Mammary epithelial cell (primary cell): ENCODE measurements at places on chromosomes 5 and 9.

GRCh38 chr9:134627417-134628353 lies 13.9 kb upstream of the COL5A1 start:
- no peak for DNase-seq

DNA sequence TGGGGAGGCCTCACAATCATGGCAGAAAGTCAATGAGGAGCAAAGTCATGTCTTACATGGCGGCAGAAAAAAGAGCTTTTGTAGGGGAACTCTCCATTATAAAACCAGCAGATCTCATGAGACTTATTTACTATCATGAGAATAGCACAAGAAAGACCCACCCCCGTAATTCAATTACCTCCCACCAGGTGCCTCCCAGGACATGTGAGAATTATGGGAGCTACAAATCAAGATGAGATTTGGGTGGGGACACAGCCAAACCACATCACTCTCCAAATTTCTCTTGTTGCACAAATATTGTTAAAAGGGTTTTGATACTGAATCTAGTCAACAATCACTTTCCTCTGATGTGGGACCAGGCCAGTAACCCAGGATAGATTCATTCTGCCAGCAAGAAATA lies 1176.1 kb downstream of the CDH9 start:
- no peak for DNase-seq

GRCh38 chr5:127011961-127012644 lies 18.3 kb downstream of the MARCHF3 start:
- DNase-seq, result no peak

DNA sequence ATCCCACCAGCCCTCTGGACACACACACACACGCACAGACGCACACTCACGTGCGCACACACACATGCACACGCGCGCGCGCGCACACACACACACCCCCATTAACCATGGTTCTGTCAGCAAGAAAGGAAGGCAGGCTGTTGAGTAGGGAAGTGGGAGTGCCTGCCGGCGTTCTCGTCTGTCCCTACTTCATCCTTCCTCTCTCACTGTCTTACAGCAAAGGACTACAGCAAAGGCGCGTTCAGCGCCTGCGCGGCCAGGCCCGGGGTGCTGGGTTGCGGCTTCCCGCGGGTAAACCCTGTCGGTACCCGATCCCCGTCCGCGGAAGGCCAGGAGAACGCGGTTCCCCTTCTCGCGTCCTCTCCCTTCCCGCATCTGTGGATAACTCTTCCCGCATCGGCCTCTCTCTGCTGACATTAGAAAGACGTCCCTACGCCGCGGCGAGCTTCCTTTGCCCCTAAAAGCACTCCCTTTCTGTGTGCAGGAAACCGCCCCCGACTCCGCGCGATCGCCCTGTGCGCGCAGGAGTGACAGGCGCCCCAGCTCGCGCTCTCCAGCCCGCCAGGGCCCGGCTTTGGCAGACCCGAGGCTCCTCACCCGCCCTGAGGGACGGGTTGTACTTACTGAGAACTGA lies 219.2 kb downstream of the AGTPBP1 start:
- peak; percentile 31 for DNase-seq

DNA sequence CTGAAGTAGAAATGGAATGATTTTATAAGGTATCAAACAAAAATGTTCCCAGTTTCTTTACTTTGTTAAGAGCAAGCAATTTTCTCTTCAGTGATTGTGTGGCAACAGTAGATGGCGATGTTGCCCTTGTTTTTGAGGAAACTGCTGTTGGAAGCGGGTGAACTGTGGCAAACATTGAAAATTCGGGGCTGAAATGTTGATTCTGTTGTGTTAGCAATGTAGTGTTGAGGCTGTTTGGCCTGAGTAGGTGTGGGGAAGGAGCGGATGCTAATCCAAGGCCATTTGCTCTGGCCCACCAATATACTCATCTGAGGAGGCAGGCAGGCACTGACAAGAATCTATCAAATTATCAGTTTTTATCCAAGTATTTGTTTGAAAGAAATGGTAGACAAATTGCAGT lies 129.8 kb downstream of the SLC12A2 start:
- peak; percentile 46 for DNase-seq

- DNase-seq, result no peak
Measured at GRCh38 chr9:82679472-82679871, 383.5 kb downstream of the RASEF start.

DNA sequence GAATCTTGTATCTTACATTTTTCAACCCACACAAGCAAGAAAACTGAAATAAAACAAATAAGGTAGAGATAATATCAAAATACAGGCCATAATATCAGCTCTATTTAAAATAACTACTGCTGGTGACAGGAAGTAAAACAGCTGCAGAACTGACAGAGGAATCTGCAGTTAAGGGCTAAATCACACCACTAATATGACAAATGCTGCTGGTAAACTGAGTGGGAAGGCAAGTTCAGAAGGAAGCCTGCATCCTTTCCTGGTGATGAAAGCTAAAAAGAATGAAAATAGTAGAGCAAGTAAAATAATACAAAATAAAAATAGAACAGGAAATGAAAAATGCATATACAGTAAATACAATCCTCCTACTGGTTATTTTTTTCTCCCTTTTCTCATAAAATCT lies 1293.7 kb upstream of the C9orf72 start:
- no peak for DNase-seq

DNA sequence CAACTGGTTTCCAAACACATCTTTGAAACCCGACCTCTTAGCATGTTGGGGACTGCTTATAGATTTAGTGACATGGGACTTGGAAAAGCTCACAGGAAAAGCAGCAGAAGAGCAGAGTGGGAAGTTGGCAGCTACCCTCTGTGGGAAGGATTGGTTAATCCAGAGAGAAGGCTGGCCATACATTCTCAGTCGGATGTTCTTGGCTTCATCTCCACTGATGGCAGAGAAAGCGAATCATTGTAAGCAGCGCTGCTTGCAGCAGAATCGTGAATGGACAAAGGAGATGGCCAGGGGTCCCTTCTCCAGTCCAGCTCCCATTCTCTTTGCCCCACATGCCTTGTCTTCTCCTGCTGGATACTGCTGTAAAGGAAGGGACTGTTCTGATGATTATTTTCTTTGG lies 62.7 kb downstream of the MEGF10 start:
- DNase-seq, result no peak

DNA sequence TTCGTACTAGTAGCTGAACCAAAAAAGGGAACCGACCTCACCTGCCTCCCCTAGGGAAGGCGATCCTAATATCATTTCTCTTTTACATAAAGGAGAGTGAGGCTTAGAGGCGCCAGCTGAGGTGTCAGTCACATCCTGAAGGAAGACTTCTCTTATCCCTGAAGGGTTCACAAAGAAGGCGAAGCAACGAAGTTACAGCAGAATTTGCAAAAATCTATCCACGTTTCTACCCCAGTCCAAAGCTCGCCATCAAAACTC lies 598 bp upstream of the KIAA1191 start:
- no peak for DNase-seq

GRCh38 chr5:87777877-87778276 lies 365.1 kb upstream of the CCNH start:
- peak; percentile 19 for DNase-seq

- no peak for DNase-seq
Measured at GRCh38 chr5:135997673-135998335, 31.0 kb upstream of the TGFBI start.

- DNase-seq, result no peak
Measured at GRCh38 chr9:112605518-112605917, 112.4 kb downstream of the INIP start.

DNA sequence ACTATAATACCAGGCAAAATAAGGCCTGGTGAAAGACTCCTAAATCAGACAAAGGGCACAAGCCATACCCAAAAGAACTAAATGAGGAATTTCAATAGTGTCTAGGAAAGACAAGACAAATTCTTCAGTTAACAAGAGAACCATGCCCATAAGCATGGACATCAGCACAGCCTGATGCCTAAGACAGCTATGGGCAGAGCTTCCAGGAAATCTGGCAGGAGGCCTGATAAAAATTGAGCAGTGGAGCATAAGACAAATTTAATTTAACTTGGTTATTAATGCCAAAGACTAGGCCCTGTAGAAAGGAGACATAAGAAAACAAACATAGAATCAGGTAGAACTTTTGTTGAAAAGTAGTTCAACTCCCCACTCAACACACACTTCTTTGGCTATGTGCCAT lies 17.3 kb downstream of the KLHL3 start:
- DNase-seq, result no peak

DNA sequence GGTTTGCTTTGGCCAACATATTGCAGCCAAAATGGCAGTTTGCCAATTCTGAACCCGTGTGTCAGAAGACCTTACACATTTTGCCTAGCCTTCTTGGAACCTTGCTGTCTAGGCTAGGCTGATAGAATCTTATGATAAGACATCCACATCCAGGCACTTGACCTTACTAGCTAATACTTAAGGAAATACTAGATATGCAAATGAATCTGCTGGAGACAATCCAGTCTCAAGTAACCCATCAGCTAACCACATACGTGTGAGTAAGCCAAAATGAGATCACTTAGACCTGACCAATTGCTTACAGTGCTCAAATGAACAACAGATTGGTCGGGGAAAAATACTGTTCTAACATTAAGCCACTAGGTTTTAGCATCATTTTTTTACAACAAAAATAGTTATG lies 1504.6 kb upstream of the CDH9 start:
- DNase-seq, result peak; percentile 87

- peak; percentile 93 for DNase-seq
Measured at GRCh38 chr9:37528652-37529471, 43.1 kb downstream of the POLR1E start.

GRCh38 chr5:65718576-65719310 lies 3.2 kb downstream of the SGTB start:
- no peak for DNase-seq

DNA sequence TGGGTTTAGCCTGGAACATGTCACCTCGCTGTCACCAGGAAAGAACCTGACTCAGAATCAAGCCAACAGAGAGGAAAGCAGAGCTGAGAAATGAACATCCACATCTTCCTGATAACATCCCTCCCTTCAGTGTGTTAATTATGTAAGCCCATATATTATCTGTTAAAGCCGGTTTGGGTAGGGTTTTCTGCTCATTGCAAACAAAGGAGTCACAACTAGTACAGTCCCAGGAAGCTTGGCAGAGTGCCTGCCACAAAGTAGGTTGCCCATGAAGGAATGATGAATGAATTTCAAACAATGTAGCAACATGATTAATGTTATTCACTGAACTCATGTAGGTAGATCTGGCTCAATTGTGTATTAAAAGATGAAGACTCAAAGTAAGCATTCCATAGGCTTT lies 10.4 kb upstream of the PPARGC1B start:
- DNase-seq, result peak; percentile 82

DNA sequence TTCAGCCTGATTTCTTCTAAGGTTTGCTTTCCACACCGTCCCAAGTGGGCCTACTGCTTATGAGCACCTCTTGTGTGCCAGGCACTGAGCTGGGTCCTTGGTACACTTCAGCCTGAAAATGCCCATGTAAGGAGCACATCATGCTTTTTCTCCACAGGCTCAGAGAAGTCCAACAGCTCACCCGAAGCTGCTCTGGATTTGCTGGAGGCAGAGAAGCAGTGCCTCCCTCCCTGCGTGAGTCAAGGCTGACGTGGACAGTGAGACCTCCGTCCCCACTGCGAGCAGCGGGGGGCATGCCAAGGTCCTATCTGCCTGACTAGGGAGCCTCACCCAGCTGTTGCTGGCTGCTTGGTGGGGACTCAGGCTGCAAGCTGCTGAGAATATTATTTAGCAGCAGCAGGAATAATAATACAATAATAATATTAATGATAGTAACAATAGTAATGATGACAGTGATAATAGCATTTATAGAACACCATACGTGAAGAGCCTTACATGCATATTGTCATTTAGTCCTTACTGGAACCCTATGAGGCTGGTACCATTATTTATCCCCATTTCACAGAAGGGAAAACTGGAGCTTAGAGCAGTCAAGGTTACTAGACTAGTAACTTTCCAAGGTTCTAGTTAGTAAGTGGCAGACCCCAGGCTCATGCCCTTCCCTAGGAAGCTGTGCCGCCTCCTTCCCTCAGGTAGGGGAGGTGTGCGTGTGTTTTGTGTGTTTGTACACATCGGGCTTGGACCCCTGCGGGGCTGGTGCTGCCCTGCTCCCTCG lies 194.8 kb downstream of the HSPA4 start:
- DNase-seq, result no peak

DNA sequence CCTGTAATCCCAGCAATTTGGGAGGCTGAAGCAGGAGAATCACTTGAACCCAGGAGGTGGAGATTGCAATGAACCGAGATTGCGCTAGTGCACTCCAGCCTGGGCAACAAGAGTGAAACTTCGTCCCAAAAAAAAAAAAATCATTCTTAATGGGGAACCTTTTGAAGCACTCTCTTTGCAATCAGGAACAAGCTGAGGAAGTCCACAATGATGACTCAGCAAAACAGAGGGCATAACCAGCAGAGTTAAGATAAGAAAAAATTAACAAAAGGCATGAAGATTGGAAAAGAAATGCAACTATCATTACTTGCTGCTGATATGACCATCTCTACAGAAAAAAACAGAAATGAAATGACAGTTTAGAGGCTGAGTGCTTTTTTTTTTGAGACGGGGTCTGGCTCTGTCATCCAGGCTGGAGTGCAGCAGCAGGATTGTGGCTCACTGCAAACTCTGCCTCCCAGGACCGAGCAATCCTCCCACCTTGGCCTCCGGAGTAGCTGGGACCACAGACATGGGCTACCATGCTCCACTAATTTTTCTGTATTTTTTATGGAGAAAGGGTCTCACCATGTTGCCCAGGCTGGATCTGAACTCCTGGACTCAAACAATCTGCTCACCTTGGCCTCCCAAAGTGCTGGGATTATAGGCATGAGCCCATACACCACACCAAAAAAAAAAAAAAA lies 88.0 kb downstream of the FNBP1 start:
- no peak for DNase-seq

DNA sequence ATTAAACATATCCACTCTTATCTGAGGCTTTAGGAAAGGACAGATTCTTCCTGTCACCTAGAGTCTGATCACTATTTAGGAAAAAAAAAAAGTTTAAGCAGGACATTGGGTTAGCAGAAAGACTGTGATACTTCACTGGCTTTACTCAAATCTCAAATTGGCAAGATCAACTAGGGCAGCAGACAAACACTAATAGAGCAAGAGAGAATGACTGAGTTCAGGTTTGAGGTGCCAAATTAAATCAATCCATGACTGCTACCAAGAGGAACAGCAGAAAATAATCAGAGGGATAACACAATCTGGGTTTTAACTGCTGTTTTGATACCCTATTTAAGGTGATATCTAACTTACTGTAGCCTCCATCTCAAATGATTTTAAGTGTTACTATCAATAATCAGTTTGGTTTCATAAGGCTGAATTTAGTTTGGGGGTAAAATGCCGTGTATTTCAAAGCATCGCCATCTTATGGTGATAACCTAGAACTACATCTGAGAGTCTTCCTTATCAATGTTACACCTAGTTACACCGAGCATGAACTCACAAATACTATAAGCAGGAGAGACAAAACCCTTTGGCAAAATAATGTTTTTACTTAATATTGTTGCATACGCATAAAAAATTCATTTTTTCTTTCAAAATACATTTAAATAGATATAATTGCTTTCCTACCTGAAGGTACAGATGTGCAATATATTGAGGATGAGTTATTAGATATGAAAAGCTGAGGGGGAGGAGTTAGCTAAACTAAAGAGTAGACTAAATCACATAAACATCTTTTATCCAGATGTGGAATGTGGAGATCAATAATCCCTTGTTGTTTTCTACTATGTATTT lies 286.4 kb upstream of the CDH12 start:
- peak; percentile 7 for DNase-seq
